ENCODE measurements at places on chromosomes 2 and 18.

- DNase-seq: no peak
These were observed 807 bp downstream of the PELI1 start for GRCh38 chr2:64143169-64144056.

DNA sequence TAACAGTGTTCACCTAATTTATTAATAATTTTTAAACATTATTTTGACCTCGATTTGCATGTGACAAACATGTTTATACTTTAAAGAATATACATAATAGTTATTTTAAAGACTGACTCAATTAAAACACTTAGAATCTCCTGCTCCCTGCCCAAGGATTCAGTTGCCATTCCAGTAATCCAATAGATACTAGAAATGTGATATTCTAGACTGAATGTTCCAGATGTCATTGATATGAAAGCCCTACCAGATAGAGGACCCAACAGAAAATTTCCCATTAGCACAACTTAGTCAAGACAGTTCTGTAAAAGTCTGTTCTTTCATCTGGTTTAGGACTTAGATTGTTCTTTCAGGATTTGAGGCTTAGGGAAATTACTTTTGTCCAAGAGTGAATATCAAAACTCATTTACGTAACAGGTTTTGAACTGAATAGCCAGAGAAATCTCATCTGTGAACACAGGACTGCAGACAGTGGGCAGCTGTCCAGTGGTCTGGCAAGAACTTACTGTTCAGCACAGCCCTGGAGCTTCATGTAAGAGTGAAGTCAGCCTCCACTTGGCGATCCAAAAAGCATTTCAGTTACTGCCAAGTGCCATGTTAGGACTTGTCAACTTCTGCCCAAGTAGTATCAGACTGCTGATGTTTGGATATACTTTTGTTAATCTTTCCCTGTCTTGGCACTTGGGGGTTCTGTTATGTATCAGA lies 77.5 kb downstream of the OSBPL6 start:
- peak; percentile 39 for DNase-seq

- DNase-seq: no peak
These were observed 276.0 kb upstream of the TRIB2 start for GRCh38 chr2:12440731-12441130.

DNA sequence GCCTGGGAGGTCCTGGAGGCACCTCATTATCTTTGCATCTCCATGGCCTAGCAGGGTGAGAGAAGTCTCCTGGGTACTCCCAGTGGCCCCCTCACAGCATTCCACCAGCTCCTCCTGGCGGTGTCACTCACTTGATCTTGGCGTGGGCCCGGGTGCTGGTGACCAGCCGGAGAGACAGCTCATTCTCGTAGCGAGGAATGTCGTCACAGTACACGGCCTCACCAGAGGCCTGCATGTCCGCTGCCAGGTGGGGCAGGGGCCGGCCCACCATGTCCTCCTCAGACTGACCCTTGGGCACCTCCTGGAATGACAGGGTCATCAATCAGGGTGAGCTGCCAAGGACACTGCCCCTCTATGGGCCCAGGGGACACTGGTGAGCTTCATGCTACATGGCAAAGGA lies 42.4 kb downstream of the XDH start:
- DNase-seq: no peak

DNA sequence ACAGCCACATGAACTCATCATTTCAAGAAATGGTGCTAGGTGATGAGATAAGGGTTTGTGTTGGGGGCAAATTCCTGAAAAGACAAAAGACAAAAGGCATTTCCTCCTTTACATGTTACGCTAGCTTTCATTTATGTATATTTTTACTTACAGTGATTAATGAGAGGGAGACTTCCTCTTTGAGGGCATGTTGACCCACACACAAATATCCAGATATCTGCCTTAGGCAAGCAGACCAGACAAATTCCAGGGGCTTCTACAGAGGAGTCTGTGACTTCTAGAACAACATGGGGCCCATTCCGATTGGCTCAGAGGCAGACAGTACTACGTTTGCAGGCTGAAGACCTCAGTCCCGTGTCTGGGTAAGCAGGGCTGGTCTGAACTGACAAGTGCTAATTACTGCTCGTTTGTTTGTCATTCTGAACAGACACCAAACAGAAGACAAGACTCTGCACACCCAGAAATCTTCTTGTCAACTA lies 74.8 kb upstream of the ST6GAL2 start:
- no peak for DNase-seq

DNA sequence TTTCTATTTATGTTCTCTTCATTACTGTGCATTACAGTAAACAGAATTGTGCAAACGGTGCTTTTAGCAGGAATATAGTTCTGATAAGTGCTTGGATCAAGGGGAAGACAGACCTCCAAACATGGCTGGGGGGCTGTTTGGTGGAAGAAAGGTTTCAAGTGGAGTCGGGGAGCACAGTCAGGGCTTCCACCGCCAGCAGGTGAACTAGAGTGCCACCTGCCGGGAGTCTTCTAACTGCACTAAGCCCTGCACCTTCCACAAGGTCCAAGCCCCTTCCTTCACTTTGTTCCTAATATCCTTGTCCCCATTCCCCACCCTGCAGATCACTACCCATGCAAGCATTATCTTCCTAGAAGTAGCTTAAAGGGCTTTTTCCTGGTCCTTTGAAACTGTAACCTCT lies 11.1 kb downstream of the ONECUT2 start:
- DNase-seq: no peak

GRCh38 chr2:120517751-120518469 lies 172.0 kb downstream of the INHBB start:
- DNase-seq: no peak

DNA sequence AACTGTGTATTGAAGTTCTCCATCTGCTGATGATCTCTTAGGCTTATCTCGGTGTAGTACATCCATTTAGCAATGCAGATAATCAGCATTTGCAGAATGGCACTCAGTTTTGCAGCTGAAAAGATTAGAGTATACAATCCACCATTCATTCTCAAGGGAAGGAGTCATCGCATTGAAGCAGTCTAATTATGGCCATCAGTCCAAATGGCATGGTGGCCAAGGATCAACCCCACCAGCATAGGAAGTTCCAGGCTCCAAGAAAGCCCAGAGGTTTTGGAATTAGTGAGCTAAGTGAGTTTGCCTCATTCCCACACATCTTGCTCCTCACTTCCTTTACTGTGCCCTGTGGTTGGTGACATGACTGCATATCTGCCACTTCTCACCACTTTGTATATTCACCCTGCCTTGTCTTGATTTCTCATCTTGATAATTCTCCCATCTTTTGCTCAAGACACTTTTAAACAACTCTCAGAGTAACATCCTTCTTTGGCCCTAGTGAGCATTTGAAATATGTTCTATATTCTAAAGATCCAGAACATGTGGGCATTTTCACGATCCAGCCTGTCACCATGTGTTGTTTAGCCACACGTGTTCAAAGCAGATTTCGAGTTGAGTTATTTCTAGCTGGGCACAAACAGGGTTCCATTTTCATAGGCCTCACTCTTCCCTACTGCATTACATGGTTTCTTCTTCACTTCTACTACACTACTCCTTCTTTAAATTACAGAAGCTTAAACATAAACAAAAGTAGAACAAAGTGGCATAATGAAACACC lies 1119.8 kb downstream of the TSN start:
- DNase-seq: no peak

- DNase-seq: no peak
These were observed 50.6 kb downstream of the CD8B2 start for GRCh38 chr2:106537791-106538191.

- no peak for DNase-seq
These were observed 201.2 kb downstream of the TPGS2 start for GRCh38 chr18:36627637-36628036.

Data from thoracic aorta (tissue), 2 donors.